ENCODE measurements at places on chromosomes 2 and 18.

- no peak for DNase-seq
Measured at GRCh38 chr2:71804281-71804751, 343.3 kb downstream of the CYP26B1 start.

- no peak for DNase-seq
Measured at GRCh38 chr2:37317746-37318145, 6.9 kb downstream of the PRKD3 start.

DNA sequence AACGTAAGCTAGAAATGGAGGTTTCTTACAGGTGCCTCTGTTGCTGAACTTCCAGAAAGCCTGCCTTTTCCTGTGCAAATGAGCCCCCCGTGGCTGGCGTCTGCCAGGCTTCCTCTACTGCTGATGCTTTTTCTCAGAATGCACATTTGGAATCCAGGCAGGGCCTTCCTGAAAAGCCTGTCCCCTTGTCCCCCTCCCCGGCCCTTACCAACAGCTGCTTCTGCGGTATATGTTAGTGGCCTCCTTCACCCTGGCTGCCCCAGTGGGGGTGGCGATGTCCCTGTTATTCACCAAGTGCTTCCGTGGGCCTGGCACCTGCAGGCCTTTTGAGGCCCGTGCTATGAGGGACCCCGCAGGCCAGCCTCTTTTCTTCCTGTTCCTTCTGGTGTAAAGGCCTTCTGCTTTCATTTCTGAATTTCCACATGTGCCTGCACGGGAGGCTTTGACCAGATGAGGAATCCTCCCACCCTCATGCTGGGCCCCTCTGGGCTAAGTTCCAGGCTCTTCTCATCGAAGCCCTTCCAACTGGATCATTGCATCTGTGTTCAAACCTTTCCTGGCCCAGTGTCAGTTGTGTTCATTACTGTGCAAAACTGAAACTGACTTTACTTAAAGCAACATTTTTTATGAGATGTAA, 10.4 kb downstream of the CNDP2 start:
- DNase-seq = no peak

DNA sequence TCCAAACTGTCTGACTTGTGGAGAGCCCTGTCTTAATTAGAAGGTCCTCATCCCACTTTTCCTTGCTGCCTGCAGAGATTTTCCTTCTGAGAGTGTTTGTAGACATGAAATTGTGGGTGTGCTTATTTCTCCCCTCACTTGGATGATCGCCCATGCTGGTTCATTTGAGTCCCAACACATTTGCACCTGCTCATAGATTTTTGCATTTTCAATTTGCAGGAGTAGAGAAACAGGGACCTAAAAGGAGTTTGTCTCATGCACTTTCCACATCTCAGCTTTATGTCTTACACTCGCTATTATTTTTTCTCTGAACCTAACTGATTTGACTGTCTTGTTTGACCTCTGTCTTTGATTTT, 33.2 kb upstream of the FHL2 start:
- no peak for DNase-seq

GRCh38 chr2:154546341-154546740, 152.2 kb upstream of the KCNJ3 start:
- DNase-seq = no peak

DNA sequence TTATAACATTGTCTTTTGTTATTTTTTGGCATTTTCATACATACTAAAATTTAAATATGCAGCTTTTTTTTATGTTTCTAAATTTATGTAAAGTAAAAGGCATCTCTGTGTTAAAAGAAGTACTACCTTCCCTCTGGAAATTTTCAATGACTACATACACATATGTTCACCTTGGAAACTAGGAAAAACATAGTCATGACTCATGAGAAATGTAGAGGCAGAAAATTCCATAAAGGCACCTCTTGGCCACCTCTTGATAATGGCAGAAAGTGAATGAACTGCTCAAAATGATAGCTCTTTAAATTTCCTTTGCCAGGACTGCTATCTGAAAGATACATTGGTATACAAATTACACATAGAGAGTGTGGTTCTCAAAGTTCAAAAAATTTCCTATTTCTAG, 889.1 kb upstream of the ZEB2 start:
- peak; percentile 27 for DNase-seq

- DNase-seq = no peak
Measured at GRCh38 chr2:3399381-3399780, 19.9 kb downstream of the TRAPPC12 start.

DNA sequence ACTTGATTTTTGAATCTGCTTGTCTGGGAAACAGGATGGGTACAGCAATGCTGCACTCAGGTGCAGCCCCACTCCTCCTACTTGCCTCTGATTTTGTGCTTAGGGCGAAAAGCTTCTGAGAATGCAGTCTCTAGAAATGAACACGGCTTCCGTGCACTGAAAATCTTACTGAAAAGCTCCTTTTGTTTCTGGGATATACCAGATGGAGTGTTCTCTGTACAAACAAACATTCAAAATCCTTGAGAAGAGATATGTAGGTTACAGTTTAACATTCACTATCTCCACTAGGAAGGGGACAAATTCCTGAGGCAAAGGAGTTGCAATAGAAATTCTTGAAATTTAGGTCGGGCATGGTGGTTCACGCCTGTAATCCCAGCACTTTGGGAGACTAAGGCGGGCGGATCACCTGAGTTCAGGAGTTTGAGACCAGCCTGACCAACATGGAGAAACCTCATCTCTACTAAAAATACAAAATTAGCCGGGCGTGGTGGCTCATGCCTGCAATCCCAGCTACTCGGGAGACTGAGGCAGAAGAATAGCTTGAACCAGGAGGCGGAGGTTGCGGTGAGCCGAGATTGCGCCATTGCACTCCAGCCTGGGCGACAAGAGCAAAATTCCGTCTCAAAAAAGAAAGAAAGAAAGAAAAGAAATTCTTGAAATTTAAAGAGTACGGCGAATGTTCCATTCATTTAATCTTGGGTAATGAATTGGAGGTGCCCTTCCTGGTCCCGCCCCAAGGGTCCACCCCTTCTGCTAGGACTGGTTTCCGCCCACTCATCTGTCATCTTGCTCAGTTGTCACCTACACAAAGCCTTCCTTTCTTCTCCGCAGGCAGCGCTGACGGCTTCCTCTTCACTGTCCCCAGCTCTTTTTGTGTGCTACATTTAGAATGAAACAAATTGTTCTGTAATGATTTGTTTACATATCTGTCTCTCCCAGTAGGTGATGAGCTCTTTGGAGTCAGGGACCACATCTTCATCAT, 92.4 kb downstream of the SOCS6 start:
- DNase-seq = no peak

Measured in HT1080 (cell line).